ENCODE measurements at places on chromosomes 5 and 9.

DNA sequence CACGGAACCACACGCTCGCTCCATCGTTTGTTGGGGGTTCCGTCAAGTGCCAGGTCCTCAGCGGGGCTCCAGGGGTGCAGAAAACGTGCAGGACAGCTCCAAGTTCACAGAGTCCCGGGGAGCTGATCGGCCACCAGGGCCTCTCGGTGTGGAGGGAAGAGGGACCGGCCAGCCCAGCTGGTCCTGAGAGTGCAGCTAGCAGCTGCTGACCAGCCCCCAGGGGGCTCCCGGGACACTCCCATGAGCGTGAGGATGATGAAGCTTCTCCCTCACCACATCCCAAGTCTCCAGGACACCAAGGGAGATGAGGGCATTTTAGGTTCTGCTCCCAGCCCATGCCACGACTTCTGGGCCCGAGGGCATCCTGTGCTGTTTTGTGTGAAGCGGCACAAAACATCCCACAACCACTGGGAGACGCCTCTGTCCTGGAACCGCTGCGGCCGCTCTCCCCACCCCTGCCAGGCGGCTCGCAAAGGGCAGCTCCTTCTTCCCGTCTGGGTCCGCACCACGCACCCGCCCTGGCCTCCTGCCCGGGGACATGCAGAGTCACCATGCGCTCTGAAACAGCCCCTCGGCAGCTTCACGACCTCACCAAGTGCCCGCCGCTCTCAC is 67.5 kb upstream of the IRX4 start:
- no peak for DNase-seq

DNA sequence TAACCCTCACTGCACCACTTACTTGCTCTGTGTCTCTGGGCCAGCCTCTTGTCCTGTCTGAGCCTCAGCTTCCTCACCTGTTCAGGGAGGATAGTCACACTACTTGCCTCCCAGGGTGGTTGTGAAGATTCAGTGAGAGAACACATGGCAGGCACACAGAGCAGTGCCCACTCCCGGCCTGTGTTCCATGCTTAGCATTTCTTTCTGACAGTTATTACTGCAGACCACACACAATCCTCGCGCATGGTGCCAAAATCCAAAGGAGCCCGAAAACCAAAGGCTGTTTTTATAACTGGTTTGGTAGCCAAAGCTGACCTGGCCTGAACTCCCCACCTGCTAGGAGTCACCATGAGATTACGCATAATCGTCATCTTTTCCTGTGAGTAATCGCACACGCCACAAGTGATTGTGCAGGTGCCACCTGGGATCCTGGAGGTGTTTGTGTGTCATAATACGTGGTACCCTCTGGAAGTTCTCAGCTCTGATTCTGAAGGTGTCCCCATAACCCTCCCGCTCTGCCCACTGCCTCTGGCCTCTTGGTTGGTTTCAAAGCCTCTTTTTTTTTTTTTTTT is 84.6 kb upstream of the FBXW11 start:
- DNase-seq = no peak

DNA sequence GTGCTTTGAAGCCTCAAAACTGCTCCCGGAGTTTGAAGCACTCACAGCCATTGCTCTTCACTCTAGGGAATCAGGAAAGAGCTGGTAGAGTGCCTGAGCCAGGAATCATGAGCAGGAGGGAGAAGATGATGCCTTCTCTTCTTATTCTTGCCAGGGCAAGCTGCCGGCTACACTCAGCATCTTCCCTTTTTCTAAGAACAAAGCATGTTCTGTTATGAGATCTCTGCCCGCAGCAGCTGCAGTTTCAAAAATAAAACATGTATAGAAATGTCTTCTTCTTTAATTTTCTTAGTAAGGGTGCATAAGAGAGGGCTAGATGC is 57.9 kb upstream of the RICTOR start:
- no peak for DNase-seq

- DNase-seq = no peak
Observed at GRCh38 chr5:61281686-61282085, 50.4 kb upstream of the ZSWIM6 start.

GRCh38 chr5:131252824-131253171 is 11.1 kb upstream of the CDC42SE2 start:
- DNase-seq = no peak

- no peak for DNase-seq
Observed at GRCh38 chr5:142175039-142175438, 66.5 kb downstream of the NDFIP1 start.

DNA sequence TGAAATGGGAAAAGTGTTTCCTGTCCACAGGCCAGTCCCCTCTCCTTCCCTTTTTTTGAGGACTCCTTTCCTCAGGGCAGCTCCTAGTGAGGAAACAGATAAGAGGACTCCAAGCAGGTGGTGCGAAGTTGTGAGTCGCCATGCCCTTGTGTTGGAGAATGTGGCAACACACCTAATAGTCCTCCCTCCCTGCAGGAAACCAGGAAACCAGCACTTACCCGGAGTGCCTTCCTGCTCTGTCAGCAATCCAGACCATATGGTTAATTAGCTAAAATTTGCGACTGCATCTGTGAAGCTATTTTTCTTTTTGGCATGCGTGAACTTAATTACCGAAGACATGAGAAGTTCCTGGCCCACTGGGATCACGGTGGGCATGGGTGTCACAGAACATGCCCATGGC is 69.9 kb downstream of the TRIM32 start:
- no peak for DNase-seq

DNA sequence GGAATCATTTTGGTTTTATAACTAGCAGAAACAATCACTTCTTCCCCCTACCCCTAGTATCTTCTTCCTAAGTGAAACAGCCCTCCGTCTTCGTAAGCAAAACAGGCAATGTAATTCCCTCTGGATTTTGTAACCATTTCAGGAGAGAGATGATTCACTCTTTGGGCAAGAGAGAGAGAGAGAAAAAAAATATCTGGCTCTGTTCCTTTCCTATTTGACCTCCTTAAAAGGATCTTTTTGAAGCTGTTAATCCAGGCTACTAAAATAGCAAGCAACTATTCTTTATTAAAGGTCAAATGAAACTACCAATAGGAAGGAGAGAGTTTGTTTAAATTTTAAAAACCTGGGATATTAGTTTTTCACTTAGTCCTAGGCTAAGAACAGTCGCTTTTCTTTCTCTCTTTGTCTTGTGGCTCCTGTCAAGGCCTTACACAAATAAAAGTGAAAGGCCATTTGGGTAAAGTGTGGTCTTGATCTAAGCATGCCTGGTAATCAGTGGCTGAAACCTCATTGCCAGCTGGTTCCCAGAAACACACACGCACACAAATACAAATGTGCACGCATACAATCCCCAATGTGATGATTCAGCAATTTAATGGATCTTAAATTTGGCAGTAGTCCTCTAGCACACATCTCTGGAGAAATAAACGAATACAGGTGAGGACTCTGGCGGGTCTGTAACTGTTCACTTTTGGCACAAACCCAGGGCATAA is 70.2 kb downstream of the PRUNE2 start:
- DNase-seq = peak; percentile 30

DNA sequence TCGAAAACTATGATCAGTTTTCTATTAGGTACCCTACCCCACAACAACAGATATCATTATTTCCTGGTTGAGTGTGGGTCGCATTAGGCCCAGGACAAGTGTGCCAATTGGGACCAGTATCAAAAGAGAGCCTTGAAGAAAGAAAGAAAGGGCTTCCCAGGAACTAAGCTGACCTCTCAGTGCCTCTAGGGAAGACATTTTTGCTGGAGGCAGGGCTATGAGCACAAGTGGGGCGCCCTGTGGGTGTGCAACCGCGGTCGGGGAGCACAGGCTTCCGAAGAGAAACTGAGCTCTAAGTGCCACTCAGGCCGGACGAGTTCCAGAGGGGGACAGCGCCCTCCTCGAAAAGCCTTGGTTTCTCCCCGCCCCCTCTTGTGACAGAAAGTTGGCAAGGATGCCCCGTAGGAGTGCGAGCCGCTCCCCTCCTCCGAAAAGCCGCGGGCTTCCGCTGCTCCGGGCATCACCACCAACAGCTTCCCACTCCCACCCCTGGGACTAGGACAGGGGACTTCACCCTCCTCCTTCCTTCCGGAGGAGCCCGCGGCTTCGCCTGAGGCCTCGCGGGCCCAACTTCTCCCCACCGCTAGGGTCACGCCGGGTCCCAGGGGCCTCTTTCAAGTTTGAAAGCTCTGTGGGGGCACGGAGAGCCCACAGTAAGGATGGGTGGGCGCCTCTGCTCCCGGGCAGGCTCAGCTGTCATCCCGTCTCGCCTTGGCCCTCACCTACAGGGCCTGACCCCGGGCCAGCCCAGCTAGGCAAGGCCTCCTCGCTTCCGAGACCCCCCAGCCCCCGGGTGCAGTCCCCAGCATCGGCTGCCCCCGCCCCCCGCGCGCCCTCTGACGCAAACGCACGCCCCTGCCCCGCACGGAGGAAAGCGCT is 2.0 kb downstream of the NR2F1-AS1 start:
- DNase-seq = no peak

DNA sequence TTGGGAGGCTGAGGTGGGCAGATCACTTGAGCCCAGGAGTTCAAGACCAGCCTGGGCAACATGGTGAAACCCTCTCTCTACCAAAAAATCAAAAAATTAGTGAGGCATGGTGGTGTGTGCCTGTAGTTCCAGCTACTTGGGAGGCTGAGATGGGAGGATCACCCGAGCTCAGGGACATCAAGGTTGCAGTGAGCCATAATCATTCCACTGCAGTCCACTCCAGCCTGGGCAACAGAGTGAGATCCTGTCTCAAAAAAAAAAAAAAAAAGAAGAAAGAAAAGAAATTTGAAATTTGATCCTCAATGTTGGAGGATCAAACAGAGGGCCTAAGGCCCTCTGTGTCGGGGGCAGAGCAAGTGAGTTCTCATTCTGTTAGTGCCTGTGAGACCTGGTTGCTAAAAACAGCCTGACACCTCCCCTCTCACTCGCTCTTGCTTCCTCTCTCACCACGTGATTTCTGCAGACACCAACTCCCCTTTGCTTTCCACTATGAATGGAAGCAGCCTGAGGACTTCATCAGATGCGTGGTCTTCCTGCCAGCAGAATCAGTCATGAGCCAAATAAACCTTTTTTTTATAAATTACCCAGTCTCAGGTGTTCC is 8.4 kb upstream of the GOLPH3 start:
- DNase-seq = no peak

- DNase-seq = no peak
Observed at GRCh38 chr5:158313027-158313732, 454.2 kb upstream of the CLINT1 start.

DNA sequence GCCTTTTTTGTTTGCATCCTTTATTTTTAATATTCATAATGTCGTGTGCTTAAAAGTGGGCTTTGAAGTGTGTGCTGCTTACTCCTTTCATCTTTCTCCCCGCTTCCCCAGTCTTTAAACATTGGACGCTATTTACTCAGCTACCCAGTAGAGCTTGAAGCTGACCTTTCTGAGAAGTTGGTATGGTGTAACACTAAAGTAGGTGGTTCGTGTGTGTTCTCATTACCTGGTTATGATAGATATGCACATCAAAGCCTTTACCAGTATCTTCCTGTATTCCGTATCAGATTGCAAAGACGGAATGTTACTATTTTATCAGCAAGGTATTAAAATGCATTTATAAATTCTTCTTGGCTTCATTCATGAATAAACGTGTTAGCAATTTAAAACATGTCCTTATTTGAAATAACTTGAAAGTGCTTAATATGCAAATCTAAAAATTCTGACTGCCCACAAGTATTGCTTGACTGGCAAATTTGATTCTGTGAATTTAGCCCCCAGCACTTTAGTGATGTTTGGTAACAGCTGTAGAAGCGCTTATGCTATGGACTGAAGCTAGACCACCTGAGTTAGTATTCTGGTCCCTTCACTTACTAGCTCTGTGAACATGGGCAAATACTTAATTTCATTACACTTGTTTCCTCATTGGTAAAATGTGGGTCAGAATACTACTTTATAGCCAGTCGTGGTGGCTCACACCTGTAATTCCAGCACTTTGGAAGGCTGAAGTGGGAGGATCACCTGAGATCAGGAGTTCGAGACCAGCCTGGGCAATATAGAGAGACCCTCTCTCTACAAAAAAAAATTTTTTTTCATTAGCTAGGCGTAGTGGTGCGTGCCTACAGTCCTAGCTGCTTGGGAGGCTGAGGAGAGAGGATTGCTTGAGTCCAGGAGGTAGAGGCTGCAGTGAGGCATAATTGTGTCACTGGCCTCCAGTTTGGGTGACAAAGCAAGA is 1.7 kb downstream of the RRAGA start:
- DNase-seq = no peak

- DNase-seq = no peak
Observed at GRCh38 chr9:89032173-89032572, 40.9 kb downstream of the S1PR3 start.

GRCh38 chr5:56247592-56247991 is 14.5 kb upstream of the ANKRD55 start:
- DNase-seq = peak; percentile 63

- no peak for DNase-seq
Observed at GRCh38 chr9:6873857-6874256, 116.1 kb downstream of the KDM4C start.

GRCh38 chr5:110413856-110414255 is 312.6 kb downstream of the TMEM232 start:
- DNase-seq = no peak

DNA sequence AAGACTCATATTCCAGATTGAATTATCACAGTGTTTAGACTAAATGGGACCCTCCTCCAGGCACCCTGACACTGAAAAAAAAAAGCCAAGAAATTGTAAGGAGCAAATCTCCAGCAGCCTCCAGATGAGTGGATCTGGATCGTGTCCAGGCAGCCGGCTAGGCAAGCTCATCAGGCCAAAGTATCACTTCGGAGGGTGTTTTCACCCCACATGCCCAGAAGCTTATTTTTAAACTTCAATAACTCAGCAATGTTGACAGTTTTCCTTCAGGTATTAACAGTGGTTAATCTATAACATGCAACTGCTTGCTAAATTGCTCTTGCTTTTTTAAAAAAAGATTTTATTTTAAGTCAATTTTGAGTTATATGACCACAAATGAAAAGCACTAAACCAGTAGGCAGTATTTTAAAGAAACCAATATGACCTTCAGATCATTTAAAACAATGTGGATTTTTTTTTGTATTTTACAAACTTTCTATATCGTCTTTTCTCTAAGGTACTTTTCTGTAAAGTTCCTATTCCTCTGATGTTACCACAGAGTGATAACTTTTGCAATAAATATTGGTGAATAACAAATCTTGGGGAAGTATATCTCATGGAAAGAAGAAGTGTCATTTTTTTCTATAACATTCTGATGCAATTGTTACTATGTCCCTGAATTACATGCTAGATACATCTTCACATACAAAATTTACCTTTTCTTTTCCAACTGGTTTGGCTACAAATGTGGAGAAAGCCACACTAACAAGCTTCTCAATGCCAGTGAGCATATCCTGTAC is 30.7 kb downstream of the ACOT12 start:
- no peak for DNase-seq

- no peak for DNase-seq
Observed at GRCh38 chr9:102587281-102587680, 407.9 kb upstream of the CYLC2 start.
